ENCODE measurements at places on chromosomes 6 and 20. TPM values are rescaled to one million over a fixed set of nuclear protein-coding genes. Genes with fewer than 3 reads are reported as not detected.

- peaks cover 6% of the 10 kb centered on the region for H3K27me3 ChIP-seq
- H3K36me3 ChIP-seq = peaks cover 33% of the 10 kb centered on the region
- DNase-seq = no peak
- no peak overlapping the region for H3K4me3 ChIP-seq
These were observed 231.7 kb upstream of the EXOC2 start for GRCh38 chr6:924661-925060.

DNA sequence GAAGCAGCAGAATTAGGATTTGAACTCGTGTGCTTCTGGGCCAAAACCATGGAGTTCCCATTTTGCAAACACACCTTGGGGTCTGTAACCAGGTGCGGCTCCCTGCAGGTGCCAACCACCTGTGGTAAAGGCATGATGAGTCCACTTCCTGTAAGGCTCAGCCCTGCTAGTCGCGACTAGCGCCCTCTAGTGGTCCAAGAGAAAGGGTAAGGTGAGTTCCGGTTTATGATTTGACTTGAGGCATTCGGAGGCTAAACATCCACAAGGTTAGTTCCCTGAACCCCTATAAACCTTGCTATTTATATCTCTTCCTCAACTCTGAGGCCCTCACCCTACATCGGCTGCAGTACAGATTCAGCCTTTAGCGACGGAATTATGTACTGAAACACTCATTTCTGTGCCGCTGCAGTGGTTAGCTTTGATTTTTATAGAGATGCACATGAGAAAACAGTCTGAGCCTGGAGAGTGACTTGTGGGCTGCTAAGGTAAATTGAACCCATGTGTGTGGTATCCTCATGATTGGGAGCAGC lies 173.4 kb downstream of the PLCB1 start:
- H3K4me3 ChIP-seq = no peak overlapping the region
- H3K4me1 ChIP-seq = peaks cover 8% of the 10 kb centered on the region
- H3K36me3 ChIP-seq = no peaks in the 10 kb centered on the region
- peak; percentile 47 for DNase-seq
- peaks cover 3% of the 10 kb centered on the region for H3K27me3 ChIP-seq

Gene SMLR1
- not detected for total RNA-seq

GRCh38 chr6:168499045-168499650 lies 58.2 kb downstream of the SMOC2 start:
- no peak overlapping the region for H3K27ac ChIP-seq
- no peak overlapping the region for H3K4me3 ChIP-seq
- no peak for DNase-seq

Gene BEND6
- total RNA-seq = 1.2 TPM

- H3K4me1 ChIP-seq = no peaks in the 10 kb centered on the region
- no peak overlapping the region for H3K4me3 ChIP-seq
- peaks cover 4% of the 10 kb centered on the region for H3K27me3 ChIP-seq
These were observed 183.6 kb upstream of the LRFN2 start for GRCh38 chr6:40770794-40771193.

DNA sequence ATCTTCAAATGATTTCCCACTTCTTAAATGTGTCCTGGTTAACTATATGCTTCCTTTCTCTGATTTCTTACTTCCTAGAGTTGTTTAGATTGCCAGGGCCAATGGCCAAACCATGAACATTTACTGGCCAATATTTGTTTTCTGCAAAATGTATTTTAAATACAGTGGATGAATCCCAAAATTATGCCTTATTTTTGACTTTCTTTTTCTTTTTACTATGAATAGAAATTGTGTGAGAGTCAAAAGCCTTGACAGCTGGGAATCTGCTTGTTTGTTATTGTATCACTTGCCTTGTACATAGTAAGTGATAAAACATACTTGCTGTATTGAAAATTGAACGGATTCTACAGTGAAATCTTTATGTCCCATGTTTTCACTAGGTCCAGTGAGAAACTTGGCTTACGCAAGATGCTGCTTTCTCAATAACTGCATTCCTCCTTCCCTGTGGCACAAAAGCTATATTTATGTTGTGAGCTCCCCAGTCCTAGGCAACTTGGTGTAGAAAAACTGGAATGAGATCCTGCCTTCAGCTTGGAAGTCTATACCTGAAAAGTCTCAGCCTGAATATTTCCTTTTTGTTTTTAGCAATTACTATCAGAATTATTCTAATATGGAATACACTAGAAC lies 295.2 kb downstream of the EPHA7 start:
- H3K4me1 ChIP-seq = no peaks in the 10 kb centered on the region
- H3K27me3 ChIP-seq = no peaks in the 10 kb centered on the region
- no peaks in the 10 kb centered on the region for H3K36me3 ChIP-seq
- H3K27ac ChIP-seq = no peak overlapping the region
- no peak overlapping the region for H3K4me3 ChIP-seq
- DNase-seq = no peak

- no peaks in the 10 kb centered on the region for H3K36me3 ChIP-seq
- H3K27me3 ChIP-seq = no peaks in the 10 kb centered on the region
These were observed 18.2 kb downstream of the NEDD9 start for GRCh38 chr6:11214084-11214833.

Gene NOX3
- total RNA-seq = not detected

DNA sequence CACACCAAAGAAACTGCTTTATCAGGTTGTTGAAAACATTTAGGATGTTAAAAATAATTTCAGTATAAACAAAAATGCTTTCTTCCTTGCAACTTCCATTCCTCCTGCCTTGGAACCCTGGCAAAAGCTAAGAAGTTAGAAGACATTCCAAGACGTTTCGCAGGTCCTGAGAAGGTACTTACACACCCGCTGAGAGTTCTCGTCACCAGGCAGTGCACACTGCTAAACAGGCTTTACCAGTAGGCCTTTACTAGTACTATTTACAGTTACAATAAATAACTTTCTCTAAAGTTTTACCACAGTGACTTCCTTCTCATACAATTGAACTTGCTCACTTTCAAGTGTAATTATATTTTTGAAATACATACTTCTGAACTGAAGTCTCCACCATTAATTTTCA lies 81.4 kb upstream of the RPS6KA2 start:
- no peak overlapping the region for H3K27ac ChIP-seq
- H3K36me3 ChIP-seq = peaks cover 8% of the 10 kb centered on the region
- peaks cover 9% of the 10 kb centered on the region for H3K4me1 ChIP-seq
- H3K4me3 ChIP-seq = no peak overlapping the region

DNA sequence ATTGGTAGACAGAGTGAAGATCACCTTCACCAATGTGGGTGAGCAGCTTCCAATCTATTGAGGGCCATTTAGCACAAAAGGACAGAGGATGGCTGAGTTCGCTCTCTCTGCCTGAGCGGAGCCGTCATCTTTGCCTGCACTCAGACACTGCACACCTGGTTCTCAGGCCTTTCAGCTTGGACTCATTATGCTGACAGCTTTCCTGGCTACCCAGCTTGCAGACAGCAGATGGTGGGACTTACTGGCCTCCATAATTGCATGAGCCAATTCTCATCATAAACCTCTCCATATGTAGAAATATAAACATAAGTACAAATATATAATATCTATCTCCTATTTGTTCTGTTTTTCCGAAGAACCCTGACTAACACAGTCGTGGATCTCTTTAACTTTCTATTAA lies 13.7 kb downstream of the TBXT start:
- DNase-seq = no peak
- H3K4me3 ChIP-seq = no peak overlapping the region
- no peak overlapping the region for H3K27ac ChIP-seq
- peaks cover 5% of the 10 kb centered on the region for H3K36me3 ChIP-seq
- H3K4me1 ChIP-seq = no peaks in the 10 kb centered on the region

Gene CEP57L1
- 22.7 TPM for total RNA-seq

Gene MUC21
- not detected for total RNA-seq

GRCh38 chr6:5084781-5085647 lies at the start of gene PPP1R3G:
PPP1R3G (plus strand) TSS chr6:5085341; CDS start chr6:5085486, 145 bp downstream.
- DNase-seq = peak; percentile 48
- H3K4me3 ChIP-seq = peak within 1 kb of the TSS; percentile 87
- H3K36me3 ChIP-seq = no peaks in the 10 kb centered on the region
- H3K27ac ChIP-seq = no peak within 1 kb of the TSS
- peaks cover 19% of the 10 kb centered on the region for H3K27me3 ChIP-seq
- H3K4me1 ChIP-seq = no peaks in the 10 kb centered on the region

DNA sequence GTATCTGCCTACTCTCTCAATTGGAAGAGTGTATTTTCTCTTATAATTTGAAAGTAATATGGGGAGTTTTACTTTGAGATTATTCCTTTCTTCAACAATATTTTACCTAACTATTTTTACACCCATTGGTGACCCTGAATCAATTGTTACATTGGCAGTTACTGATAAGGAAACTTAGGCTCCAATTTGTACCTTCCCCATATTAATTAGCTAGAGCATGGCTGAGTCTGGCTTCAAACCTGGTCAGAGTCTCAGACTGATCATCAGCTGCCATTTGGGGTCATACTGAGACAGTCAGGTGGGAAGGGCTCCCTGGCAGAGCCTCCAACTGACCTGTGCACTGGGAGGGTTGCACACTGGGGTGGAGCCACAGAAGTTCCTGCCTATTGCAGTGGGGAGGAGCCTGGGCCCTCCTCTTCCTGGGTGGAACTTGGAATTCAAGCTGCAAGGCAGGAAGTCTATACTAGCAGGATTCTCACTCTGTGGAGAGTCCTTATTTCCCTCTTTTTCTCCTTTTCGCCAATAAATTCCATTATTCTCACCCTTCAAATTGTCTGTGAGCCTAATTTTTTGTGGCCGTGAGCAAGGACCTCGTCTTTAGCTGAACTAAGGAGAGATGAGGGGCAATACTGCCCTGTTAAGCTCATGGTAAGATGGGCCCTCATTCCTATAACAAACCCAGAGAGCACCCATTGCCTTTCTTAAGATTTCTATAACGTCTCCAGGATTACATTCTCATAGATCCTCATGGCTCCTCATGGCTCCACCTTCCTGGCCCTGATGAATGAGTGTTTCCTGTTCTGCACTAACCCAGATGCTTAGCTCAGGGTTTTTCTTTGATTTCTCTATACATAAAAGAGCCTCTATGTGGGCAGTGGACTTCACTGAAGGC lies 285.1 kb downstream of the ADGB start:
- H3K4me1 ChIP-seq = no peaks in the 10 kb centered on the region
- no peak overlapping the region for H3K27ac ChIP-seq
- DNase-seq = no peak
- no peak overlapping the region for H3K4me3 ChIP-seq
- no peaks in the 10 kb centered on the region for H3K27me3 ChIP-seq

- no peaks in the 10 kb centered on the region for H3K36me3 ChIP-seq
- H3K4me1 ChIP-seq = peaks cover 61% of the 10 kb centered on the region
- H3K27me3 ChIP-seq = peaks cover 10% of the 10 kb centered on the region
- DNase-seq = no peak
These were observed 199.3 kb downstream of the ARID1B start for GRCh38 chr6:156976216-156977127.

DNA sequence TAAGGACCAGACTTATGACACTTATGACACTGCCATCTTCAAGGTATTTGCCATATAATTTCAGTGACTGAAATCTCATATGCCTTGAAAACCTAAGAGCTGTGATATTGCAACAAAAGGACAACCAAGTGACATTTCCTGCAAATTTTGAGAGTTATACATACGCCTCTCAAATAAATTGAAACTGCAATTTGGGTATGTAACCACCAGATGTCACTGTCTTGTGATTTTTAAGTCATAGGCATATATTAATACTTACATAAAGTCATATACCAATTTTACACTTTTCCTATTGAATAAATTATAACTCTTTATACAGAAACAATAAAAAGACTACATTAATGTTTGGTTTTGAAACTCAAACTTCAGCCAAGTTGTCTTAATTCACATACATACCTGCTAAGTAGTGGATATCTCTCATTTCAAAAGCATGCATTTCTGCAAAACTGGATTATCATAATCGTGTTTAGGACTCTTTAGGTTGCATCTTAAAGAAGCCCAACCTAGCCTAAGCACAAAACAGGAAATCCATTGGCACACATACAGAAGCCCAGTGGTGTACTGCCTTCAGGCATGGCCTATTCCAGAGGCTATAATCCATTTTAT lies 180.2 kb downstream of the PACRG start:
- no peak for DNase-seq
- no peaks in the 10 kb centered on the region for H3K36me3 ChIP-seq
- no peaks in the 10 kb centered on the region for H3K4me1 ChIP-seq
- no peaks in the 10 kb centered on the region for H3K27me3 ChIP-seq
- H3K27ac ChIP-seq = no peak overlapping the region

DNA sequence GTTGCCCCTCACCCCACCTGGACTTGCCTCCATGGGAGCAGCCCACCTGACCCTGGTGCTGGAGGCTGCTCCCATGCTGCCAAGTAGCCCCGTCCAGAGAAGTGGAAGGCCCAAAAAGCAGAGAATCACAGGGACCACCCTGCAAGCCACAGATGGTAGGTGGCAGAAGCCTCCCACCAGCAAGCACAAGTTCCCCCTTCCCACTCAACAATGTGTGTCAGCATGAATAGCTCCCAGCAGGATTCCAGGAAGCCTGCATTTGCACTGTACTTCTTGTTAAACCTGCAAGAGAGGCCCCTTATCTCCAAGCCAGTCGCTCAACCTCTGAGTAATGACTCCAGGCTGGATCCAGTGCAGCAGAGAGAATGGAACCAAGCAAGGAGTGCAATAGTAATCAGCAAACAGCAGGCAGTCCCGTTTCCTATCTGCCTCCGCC lies 180.8 kb upstream of the CST7 start:
- H3K27ac ChIP-seq = no peak overlapping the region
- DNase-seq = no peak
- no peak overlapping the region for H3K4me3 ChIP-seq
- peaks cover 4% of the 10 kb centered on the region for H3K27me3 ChIP-seq

- H3K36me3 ChIP-seq = no peaks in the 10 kb centered on the region
- no peak overlapping the region for H3K4me3 ChIP-seq
These were observed 11.4 kb upstream of the PDE10A start for GRCh38 chr6:165674155-165675029.

DNA sequence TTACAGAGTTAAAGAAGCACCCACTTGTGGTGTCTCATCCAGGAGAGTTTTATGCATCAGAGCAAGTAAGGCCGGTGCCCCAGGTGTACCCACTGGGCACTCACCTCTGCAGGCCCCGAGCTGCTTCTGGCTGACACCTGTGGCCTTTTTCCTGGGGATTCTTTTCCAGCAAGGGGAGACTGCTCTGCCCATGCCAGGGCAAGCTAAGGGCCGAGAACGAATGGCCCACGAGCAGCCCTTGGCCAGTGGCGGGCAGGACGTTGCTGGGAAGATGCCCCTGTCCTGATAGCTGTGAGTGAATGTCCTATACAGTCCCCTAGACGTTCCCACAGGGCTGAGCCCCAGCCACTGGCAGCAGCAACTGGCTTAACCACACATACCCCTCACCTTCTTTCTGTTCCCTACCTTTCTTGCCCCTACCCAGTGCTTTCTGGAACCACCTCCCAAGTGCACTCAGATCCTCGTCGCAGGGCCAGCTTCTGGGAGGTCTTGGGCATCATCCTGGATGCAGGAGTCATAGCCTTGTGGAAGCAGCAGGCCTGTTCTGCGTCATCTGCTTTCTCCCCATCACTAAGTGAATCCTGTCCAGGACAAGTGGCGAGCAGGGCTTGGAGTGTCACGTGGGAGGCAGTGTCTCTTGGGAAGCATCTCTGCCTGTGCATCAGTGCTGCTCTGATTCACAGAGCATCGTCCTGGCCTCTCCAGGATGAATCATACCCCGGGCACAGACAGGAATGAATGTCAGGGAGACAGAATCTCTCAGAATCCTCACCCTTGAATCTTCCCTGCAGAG lies 32.5 kb downstream of the SYNDIG1 start:
- peaks cover 4% of the 10 kb centered on the region for H3K27me3 ChIP-seq
- DNase-seq = peak; percentile 71
- H3K36me3 ChIP-seq = no peaks in the 10 kb centered on the region
- H3K27ac ChIP-seq = peak overlapping the region; percentile 88
- H3K4me3 ChIP-seq = no peak overlapping the region
- peaks cover 15% of the 10 kb centered on the region for H3K4me1 ChIP-seq

Gene FAM184A
- 20.0 TPM for total RNA-seq
